Breast epithelium (tissue), 4 donors: ENCODE measurements at places on chromosomes 5 and 9. TPM values are rescaled to one million over a fixed set of nuclear protein-coding genes. Genes with fewer than 3 reads are reported as not detected.

DNA sequence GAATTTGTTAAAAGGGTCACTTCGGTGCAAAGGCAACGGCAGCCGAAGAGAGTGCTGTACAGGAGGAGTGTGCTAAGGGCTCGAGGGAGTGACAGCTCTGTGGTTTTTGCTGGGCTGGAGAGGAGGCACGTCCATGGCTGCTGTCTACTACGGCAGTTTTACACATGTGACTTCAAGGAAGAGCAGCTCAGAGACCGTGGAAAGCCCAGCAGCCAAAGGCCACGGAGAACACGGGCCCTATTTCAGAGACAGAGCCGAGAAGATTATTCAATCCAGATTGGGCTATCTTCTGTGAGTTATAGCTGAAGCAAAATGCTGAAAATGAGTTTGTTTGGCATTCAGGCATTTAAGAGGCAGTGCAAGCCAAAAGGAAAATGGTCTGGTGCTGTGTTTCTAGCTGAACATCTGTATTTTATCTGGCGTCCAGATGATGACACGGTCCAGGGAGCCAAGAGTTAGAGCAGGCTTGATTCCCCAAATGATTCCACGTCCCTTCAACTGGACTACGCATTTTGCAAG, 96.4 kb downstream of the RFK start:
- H3K27ac ChIP-seq, result peak overlapping the region; percentile 64
- H3K4me3 ChIP-seq, result no peak overlapping the region
- H3K27me3 ChIP-seq, result no peaks in the 10 kb centered on the region
- DNase-seq, result peak; percentile 34
- H3K4me1 ChIP-seq, result no peaks in the 10 kb centered on the region
- H3K36me3 ChIP-seq, result no peaks in the 10 kb centered on the region

DNA sequence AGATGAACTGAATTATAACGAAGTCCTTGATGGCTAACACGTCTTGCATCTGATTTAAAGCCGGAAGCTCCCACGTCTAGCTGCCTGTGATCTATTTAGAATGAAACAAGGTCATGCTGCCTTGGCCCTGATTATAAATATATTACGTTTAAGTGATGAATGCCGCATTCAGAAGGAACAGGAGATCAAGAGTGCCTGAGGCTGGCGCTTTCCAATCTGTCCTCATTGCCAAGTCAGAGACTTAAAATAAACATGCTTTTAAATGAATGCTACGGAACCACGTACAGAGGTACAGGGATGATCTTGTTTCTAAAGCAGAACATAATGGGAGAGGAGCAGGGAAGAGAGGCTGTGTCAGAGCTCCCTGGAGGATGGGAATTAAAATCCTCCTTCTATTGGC, 292.8 kb downstream of the TLE1 start:
- peak overlapping the region; percentile 10 for H3K27ac ChIP-seq
- peaks cover 5% of the 10 kb centered on the region for H3K4me1 ChIP-seq
- peak; percentile 55 for DNase-seq
- H3K4me3 ChIP-seq, result no peak overlapping the region
- no peaks in the 10 kb centered on the region for H3K36me3 ChIP-seq

DNA sequence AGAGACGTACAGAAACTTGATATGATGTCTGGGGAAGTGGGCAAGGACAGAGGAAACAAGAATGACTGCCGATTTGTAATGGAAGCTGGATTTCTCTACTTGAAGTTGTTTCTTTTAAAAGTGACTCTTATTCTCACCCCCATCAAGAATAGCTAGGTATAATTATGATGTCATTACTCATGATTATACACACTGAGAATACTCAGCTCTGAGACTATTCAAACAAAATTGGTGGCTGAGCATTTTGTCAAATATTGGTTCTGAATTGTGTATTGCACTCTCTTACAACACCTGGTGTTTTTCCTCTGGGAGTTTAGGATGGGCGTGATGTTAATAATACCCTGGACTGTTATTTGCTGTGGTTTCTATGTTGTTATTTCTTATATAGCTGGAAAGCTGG, 46.3 kb downstream of the MAST4 start:
- H3K36me3 ChIP-seq, result no peaks in the 10 kb centered on the region
- H3K4me1 ChIP-seq, result no peaks in the 10 kb centered on the region
- no peak overlapping the region for H3K4me3 ChIP-seq
- H3K27me3 ChIP-seq, result no peaks in the 10 kb centered on the region
- DNase-seq, result no peak

DNA sequence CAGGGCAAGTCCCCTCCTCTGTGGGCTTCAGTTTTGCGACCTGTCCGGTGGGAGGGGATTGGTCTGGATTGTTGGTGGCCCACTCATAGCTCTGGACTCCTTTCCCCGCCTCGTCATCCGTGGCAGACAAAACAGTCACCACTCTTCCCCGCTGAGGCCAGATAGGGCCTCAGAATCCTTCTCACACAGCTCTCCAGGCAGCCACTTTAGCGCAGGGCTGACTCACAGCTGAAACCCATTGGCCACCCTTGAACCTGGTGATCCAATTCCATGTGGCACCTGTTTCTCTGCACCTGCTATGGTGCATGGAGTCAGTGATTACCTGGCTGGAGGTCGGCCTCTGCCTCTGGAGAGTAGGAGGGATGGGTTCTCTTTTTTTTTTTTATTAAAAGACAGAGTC, 15.8 kb upstream of the CACFD1 start:
- no peaks in the 10 kb centered on the region for H3K4me1 ChIP-seq
- no peak overlapping the region for H3K27ac ChIP-seq
- H3K36me3 ChIP-seq, result no peaks in the 10 kb centered on the region
- no peak overlapping the region for H3K4me3 ChIP-seq
- no peak for DNase-seq
- H3K27me3 ChIP-seq, result no peaks in the 10 kb centered on the region

- H3K27me3 ChIP-seq, result no peaks in the 10 kb centered on the region
- no peaks in the 10 kb centered on the region for H3K36me3 ChIP-seq
- no peak overlapping the region for H3K27ac ChIP-seq
- H3K4me3 ChIP-seq, result no peak overlapping the region
- no peak for DNase-seq
Measured at GRCh38 chr9:88852794-88853193, 138.5 kb upstream of the S1PR3 start.

GRCh38 chr9:124386201-124386600, 29.0 kb downstream of the PSMB7 start:
- H3K27ac ChIP-seq, result no peak overlapping the region
- no peaks in the 10 kb centered on the region for H3K36me3 ChIP-seq
- H3K27me3 ChIP-seq, result no peaks in the 10 kb centered on the region
- DNase-seq, result no peak

DNA sequence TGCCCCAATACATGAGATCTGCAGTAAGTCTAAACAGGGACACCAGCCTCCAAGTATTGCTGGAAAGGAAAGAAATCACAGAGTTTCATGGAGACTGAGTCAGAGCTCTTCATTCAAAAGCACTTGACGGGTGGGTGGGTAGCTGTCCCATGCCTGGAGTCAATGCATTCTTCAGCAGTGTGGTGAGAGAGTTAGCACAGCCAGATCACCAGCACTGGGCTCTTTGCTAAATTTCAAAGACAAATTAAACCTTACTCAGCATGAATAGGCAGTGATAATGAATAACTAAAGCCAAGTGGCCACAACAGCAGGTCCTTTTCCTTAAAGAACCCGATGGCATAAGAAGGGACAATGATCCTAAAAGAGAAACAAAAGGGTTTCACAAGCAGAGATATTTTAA, 192.4 kb downstream of the ACTL7B start:
- no peaks in the 10 kb centered on the region for H3K36me3 ChIP-seq
- H3K27ac ChIP-seq, result no peak overlapping the region
- DNase-seq, result no peak
- no peaks in the 10 kb centered on the region for H3K27me3 ChIP-seq
- no peak overlapping the region for H3K4me3 ChIP-seq
- no peaks in the 10 kb centered on the region for H3K4me1 ChIP-seq

DNA sequence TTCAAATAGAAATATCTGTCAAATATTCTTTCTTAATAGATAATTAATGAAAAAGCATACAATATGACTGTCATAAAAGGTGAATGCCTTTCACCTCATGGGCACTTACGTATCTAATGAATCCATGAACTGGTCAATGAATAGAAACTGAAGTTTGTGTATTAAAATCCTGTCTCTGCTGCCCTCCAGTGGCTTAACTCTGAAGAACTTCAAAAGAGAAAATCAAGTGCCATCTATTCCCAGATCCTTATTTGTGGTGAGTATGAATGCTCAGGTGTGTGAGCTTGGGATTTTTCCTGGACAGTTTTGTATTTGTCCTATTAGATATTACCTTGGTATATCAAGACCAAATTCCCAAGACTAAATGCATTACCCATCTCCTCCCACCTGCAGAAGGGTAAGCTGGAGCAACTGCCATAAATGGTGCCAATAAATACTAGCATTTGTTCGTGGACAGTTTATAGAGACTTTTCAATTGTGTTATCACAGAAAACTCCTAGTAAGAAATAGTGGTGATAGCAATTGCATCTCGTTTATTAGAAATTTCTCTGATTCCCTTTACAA, 44.0 kb upstream of the SVEP1 start:
- H3K4me3 ChIP-seq, result no peak overlapping the region
- no peaks in the 10 kb centered on the region for H3K27me3 ChIP-seq
- H3K4me1 ChIP-seq, result no peaks in the 10 kb centered on the region
- no peak for DNase-seq
- no peak overlapping the region for H3K27ac ChIP-seq

- H3K4me1 ChIP-seq, result peaks cover 27% of the 10 kb centered on the region
- DNase-seq, result no peak
- no peaks in the 10 kb centered on the region for H3K36me3 ChIP-seq
- H3K27me3 ChIP-seq, result no peaks in the 10 kb centered on the region
- H3K27ac ChIP-seq, result peak overlapping the region; percentile 77
- H3K4me3 ChIP-seq, result no peak overlapping the region
Measured at GRCh38 chr5:172862165-172862801, 28.2 kb downstream of the ERGIC1 start.

- no peak overlapping the region for H3K4me3 ChIP-seq
- H3K27ac ChIP-seq, result no peak overlapping the region
- DNase-seq, result no peak
Measured at GRCh38 chr5:163496286-163496685, 9.1 kb upstream of the MAT2B start.

GRCh38 chr9:106862110-106862820, 701 bp upstream of the ZNF462 start:
- DNase-seq, result peak; percentile 40
- H3K4me3 ChIP-seq, result peak overlapping the region; percentile 77
- no peaks in the 10 kb centered on the region for H3K36me3 ChIP-seq
- peak overlapping the region; percentile 92 for H3K27ac ChIP-seq
- no peaks in the 10 kb centered on the region for H3K4me1 ChIP-seq

- no peaks in the 10 kb centered on the region for H3K36me3 ChIP-seq
- H3K4me1 ChIP-seq, result no peaks in the 10 kb centered on the region
- no peaks in the 10 kb centered on the region for H3K27me3 ChIP-seq
- H3K4me3 ChIP-seq, result no peak overlapping the region
Measured at GRCh38 chr9:82996941-82997340, 66.0 kb downstream of the RASEF start.

GRCh38 chr5:143316844-143317631, 86.4 kb downstream of the NR3C1 start:
- H3K27me3 ChIP-seq, result no peaks in the 10 kb centered on the region
- H3K27ac ChIP-seq, result no peak overlapping the region
- no peak for DNase-seq

- DNase-seq, result no peak
- no peaks in the 10 kb centered on the region for H3K27me3 ChIP-seq
- H3K27ac ChIP-seq, result no peak overlapping the region
- no peaks in the 10 kb centered on the region for H3K4me1 ChIP-seq
- no peaks in the 10 kb centered on the region for H3K36me3 ChIP-seq
- H3K4me3 ChIP-seq, result no peak overlapping the region
Measured at GRCh38 chr9:69744688-69745380, 15.0 kb downstream of the PTAR1 start.

- H3K27me3 ChIP-seq, result no peaks in the 10 kb centered on the region
- no peaks in the 10 kb centered on the region for H3K36me3 ChIP-seq
- H3K27ac ChIP-seq, result no peak overlapping the region
- no peaks in the 10 kb centered on the region for H3K4me1 ChIP-seq
- no peak overlapping the region for H3K4me3 ChIP-seq
- DNase-seq, result no peak
Measured at GRCh38 chr5:34686762-34687268, 30.7 kb downstream of the RAI14 start.

GRCh38 chr5:119476341-119476740, 24.0 kb downstream of the HSD17B4 start:
- no peak overlapping the region for H3K27ac ChIP-seq
- H3K27me3 ChIP-seq, result no peaks in the 10 kb centered on the region
- H3K36me3 ChIP-seq, result peaks cover 4% of the 10 kb centered on the region
- no peak overlapping the region for H3K4me3 ChIP-seq
- no peaks in the 10 kb centered on the region for H3K4me1 ChIP-seq

- H3K27me3 ChIP-seq, result no peaks in the 10 kb centered on the region
- no peak overlapping the region for H3K27ac ChIP-seq
- no peak overlapping the region for H3K4me3 ChIP-seq
- H3K4me1 ChIP-seq, result no peaks in the 10 kb centered on the region
- H3K36me3 ChIP-seq, result no peaks in the 10 kb centered on the region
Measured at GRCh38 chr5:56812110-56812509, 3.2 kb upstream of the MAP3K1 start.

GRCh38 chr5:15009420-15009819, 137.8 kb upstream of the ANKH start:
- H3K27ac ChIP-seq, result peak overlapping the region; percentile 82
- H3K4me1 ChIP-seq, result peaks cover 6% of the 10 kb centered on the region
- H3K36me3 ChIP-seq, result no peaks in the 10 kb centered on the region
- no peaks in the 10 kb centered on the region for H3K27me3 ChIP-seq
- no peak for DNase-seq

GRCh38 chr5:39494107-39494510, 69.3 kb upstream of the DAB2 start:
- no peak for DNase-seq
- no peaks in the 10 kb centered on the region for H3K36me3 ChIP-seq
- H3K27me3 ChIP-seq, result no peaks in the 10 kb centered on the region
- H3K27ac ChIP-seq, result peak overlapping the region; percentile 14
- no peaks in the 10 kb centered on the region for H3K4me1 ChIP-seq
- H3K4me3 ChIP-seq, result no peak overlapping the region

GRCh38 chr9:92634712-92635605, 35.0 kb downstream of the IPPK start:
- no peaks in the 10 kb centered on the region for H3K27me3 ChIP-seq
- DNase-seq, result peak; percentile 72
- H3K36me3 ChIP-seq, result no peaks in the 10 kb centered on the region

- H3K27ac ChIP-seq, result peak overlapping the region; percentile 76
- no peak for DNase-seq
- H3K4me1 ChIP-seq, result no peaks in the 10 kb centered on the region
- H3K27me3 ChIP-seq, result no peaks in the 10 kb centered on the region
Measured at GRCh38 chr5:74361406-74362358, 278.8 kb downstream of the ENC1 start.

GRCh38 chr5:123814801-123815470, 303.0 kb downstream of the CSNK1G3 start:
- no peaks in the 10 kb centered on the region for H3K4me1 ChIP-seq
- H3K4me3 ChIP-seq, result no peak overlapping the region
- no peaks in the 10 kb centered on the region for H3K27me3 ChIP-seq

The PPP3R2 gene
- total RNA-seq, result not detected

The SCAI gene
- total RNA-seq, result 12.9 TPM

The PPP2R2B gene
- total RNA-seq, result 1.6 TPM

The PCSK1 gene
- total RNA-seq, result 5.6 TPM

The YIPF5 gene
- total RNA-seq, result 49.9 TPM

The PCSK5 gene
- total RNA-seq, result 21.0 TPM

The GARIN3 gene
- total RNA-seq, result not detected

The SPATA31E1 gene
- total RNA-seq, result not detected

The OR1Q1 gene
- total RNA-seq, result 0.44 TPM
